H9 (cell line): ENCODE measurements at places on chromosomes 3 and 15.

DNA sequence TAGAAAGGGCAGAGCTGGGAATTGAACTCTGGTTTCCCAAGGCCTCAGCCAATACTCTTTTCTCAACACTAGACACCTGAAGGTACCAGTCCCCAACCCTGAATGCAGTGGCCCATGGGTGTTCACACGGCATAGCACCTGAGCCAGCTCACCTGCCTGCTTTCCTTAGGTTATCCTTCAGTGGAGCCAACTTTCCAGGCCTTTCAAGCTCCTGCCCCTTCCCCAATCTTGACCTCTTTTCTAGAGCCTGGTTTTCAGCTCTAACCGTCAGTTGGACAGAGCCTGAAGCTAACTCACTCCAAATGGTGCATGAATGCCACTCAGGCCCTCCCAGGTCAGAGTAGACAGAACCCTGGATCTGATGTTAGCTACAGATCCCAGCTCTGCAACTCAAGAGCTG lies 66.1 kb upstream of the ITGA11 start:
- no peak for DNase-seq

GRCh38 chr3:136899622-136900158 lies 37.7 kb downstream of the NCK1 start:
- DNase-seq: no peak

DNA sequence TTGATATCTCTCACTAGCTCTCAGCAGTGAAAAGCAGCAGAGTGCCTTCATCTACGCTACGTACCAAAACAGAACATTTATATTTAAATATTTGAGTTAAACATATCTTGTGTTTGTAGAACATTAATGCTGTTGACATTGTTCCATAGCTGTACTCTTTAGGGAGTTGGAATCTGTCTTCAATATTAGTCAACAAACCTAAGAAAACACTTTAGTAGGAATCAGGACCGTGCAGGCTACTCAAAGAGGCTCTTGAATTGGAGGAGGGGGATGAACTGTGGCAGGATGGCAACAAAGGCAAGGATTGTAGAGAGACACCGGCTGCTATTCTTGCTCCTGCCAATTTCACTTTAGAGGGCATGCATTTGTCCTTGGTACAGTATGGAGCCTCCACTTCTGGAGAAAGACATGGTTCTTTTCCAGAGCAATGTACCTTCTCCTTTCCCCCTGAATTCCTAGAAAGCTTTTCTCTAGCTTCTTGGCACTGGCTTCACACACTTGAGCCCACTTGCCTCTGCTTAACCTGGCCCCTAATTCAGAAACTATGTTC lies 265.9 kb downstream of the CD47 start:
- no peak for DNase-seq

DNA sequence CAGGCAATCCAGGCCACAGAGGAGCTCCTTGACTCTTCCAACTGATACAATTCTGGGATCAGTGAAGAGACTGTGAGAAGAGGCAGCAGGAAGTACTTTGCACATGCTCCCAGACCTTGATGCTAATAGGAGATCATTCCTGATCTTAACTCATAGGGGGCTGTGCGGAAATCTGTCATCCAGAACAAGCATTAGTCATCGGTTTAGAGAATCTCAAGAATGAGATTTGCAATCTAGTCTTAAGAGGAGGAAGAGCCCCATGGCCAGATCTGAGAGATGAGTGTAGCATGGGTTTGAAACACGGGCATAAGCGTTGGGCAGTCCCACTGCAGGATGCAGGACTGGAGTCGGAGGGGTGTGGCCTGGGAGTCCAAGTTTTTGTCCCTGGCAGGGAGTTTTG lies 1081.1 kb downstream of the NAALADL2 start:
- no peak for DNase-seq

GRCh38 chr3:187720337-187720670 lies 17.9 kb upstream of the RTP2 start:
- no peak for DNase-seq

GRCh38 chr3:129052675-129053074 lies 7.9 kb upstream of the GP9 start:
- DNase-seq: no peak

- no peak for DNase-seq
These were observed 5.0 kb downstream of the RPLP1 start for GRCh38 chr15:69457304-69458280.

GRCh38 chr3:52830535-52831258 lies at the start of gene ITIH4:
ITIH4 (minus strand) TSS chr3:52830672; CDS start chr3:52830642, 30 bp downstream.
- DNase-seq: no peak

- DNase-seq: no peak
These were observed 463.1 kb upstream of the ARHGEF26 start for GRCh38 chr3:153658136-153658535.

DNA sequence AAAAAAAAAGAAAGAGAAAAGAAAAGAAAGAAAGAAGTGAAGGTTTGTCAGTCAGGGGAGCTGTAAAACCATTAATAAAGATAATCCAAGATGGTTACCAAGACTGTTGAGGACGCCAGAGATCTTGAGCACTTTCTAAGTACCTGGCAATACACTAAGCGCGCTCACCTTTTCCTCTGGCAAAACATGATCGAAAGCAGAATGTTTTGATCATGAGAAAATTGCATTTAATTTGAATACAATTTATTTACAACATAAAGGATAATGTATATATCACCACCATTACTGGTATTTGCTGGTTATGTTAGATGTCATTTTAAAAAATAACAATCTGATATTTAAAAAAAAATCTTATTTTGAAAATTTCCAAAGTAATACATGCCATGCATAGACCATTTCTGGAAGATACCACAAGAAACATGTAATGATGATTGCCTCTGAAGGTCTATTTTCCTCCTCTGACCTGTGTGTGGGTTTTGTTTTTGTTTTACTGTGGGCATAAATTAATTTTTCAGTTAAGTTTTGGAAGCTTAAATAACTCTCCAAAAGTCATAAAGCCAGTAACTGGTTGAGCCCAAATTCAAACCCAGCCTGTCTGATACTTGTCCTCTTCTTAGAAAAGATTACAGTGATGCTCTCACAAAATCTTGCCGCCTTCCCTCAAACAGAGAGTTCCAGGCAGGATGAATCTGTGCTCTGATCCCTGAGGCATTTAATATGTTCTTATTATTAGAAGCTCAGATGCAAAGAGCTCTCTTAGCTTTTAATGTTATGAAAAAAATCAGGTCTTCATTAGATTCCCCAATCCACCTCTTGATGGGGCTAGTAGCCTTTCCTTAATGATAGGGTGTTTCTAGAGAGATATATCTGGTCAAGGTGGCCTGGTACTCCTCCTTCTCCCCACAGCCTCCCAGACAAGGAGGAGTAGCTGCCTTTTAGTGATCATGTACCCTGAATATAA lies 2.0 kb downstream of the B2M start:
- no peak for DNase-seq

DNA sequence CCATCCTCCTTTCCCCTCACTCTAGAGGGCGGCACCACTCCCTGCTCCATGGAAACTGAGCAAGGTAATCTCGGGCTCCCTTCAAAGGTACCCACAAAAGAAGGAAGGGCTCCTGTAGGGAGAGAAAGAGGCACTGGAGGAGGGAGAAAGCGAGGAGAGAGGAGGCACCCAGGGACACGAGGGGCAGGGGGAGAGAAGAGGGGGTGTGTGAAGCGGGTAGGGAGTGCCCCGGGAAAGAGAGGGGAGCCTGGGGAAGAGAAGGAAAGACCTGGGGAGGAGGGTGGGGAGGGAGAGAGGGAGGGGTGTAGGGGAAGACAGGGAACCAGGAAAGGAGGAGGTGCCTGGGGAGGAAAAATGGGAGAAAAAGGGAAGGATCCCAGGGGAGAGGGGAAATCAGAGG lies 523 bp downstream of the VILL start:
- DNase-seq: no peak

- DNase-seq: no peak
These were observed 378.2 kb upstream of the THBS1 start for GRCh38 chr15:39202641-39203040.

GRCh38 chr15:63708126-63708772 lies 111.1 kb downstream of the FBXL22 start:
- no peak for DNase-seq

- no peak for DNase-seq
These were observed 4.8 kb downstream of the ADPGK start for GRCh38 chr15:72778796-72779195.

GRCh38 chr15:31932576-31932975 lies 97.7 kb upstream of the CHRNA7 start:
- DNase-seq: no peak

- DNase-seq: peak; percentile 86
These were observed 12.5 kb upstream of the MORF4L1 start for GRCh38 chr15:78859971-78860719.

- DNase-seq: no peak
These were observed 147.6 kb downstream of the IL20RB start for GRCh38 chr3:137105277-137105977.

GRCh38 chr3:172379372-172379771 lies 68.9 kb downstream of the GHSR start:
- no peak for DNase-seq

GRCh38 chr3:37290551-37290950 lies 116.2 kb upstream of the LRRFIP2 start:
- no peak for DNase-seq
